Suprapubic skin (tissue), 4 donors: ENCODE measurements at places on chromosomes 7 and 10. TPM values are rescaled to one million over a fixed set of nuclear protein-coding genes. Genes with fewer than 3 reads are reported as not detected.

KAT6B gene
- 47.6 TPM for total RNA-seq

ASIC3 gene
- 5.5 TPM for total RNA-seq

FAM180A gene
- total RNA-seq: 4.2 TPM

SMKR1 gene
- not detected for total RNA-seq

SEMA3C gene
- total RNA-seq: 59.2 TPM

FGFBP3 gene
- total RNA-seq: 1.0 TPM

RGR gene
- not detected for total RNA-seq

MYOF gene
- total RNA-seq: 109 TPM

PRKCQ gene
- 1.0 TPM for total RNA-seq

GATA3 gene
- total RNA-seq: 158 TPM

TCF7L2 gene
- total RNA-seq: 9.9 TPM

MRM2 gene
- total RNA-seq: 41.8 TPM

ANKRD61 gene
- not detected for total RNA-seq

ABCA13 gene
- total RNA-seq: 4.1 TPM

FLNC gene
- 4.5 TPM for total RNA-seq

CPVL gene
- total RNA-seq: 9.3 TPM

AASS gene
- 20.6 TPM for total RNA-seq

TRIM50 gene
- 0.30 TPM for total RNA-seq

NOM1 gene
- total RNA-seq: 18.8 TPM

CHST15 gene
- 23.8 TPM for total RNA-seq

TFAM gene
- 18.8 TPM for total RNA-seq

OR6B1 gene
- total RNA-seq: not detected

OR6V1 gene
- not detected for total RNA-seq

LIPF gene
- total RNA-seq: not detected

ADRB1 gene
- 1.1 TPM for total RNA-seq

OPN1SW gene
- not detected for total RNA-seq

HABP2 gene
- total RNA-seq: not detected

IGFBP3 gene
- 120 TPM for total RNA-seq

LARP4B gene
- total RNA-seq: 53.5 TPM

NUTM2E gene
- not detected for total RNA-seq

CFTR gene
- 10.1 TPM for total RNA-seq

LIPM gene
- total RNA-seq: 16.7 TPM

DTX2 gene
- 61.6 TPM for total RNA-seq

SPDYE2 gene
- not detected for total RNA-seq

CAV1 gene
- total RNA-seq: 162 TPM
